Hematopoietic multipotent progenitor cell treated with erythropoietin and hydrocortisone succinate and interleukin-3 and kit ligand, for 15 days (in vitro differentiated cells): ENCODE measurements at places on chromosomes 6 and 20.
A peak's percentile ranks its signal among the peaks of the same experiment; 100 is the strongest.

DNA sequence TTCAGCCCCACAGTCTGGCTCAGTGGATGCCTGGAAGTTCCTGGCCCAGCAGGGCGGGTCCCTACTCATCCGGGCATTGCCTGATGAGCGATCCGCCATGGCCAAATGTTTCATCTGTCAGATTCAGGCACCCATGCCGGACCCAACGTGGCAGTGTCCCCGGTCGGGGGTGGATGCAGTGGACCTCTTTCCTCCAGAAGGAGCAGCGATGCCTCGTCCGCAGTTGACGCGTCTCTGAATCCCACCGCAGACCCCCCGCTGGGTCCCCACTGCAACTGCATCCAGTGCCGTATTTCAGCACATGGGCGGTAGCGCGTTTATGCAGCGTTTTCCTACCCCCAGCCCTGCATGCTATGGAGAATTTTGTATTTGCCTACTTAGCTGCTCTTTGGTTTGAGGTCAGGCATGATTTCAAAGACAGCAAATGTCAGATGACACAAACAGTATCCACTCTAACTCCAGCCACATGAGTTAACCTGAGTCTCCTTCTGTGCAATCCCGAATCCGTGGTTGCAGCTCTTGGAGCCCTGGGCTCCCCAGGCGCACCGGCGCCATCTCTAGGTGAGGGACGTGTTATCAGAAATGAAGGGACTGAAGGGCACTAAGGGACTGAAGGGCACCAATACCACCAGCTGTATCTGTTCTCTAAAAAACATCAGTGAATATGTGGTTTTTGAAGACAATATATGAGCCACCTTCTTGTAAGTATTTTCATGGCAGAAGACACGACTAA, 72.6 kb upstream of the THBS2 start:
- no peak for DNase-seq

- DNase-seq = no peak
These were observed 330.6 kb upstream of the IMPG1 start for GRCh38 chr6:76403064-76403463.

GRCh38 chr6:112938650-112939049, 591.5 kb downstream of the RFPL4B start:
- DNase-seq = no peak

DNA sequence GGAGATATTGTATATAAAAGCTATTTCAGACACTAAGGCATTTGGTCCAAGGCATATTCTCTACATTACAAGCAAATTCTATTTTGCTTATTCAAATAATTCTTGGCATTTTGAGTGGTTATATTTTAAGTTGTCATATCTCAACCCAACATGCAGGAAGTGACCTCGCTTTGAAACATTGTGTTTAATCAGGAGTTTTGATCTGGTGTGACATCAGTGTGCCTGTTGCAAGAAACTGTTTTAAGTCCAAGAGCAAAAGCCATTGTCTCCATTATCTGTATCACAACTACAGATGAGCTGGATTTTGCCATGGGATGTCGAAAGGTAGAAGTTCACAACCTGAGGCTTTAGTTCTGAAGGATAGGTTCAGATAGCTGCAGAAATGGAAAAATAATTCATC, 509.9 kb upstream of the ID4 start:
- DNase-seq = no peak

- DNase-seq = no peak
These were observed 44.9 kb downstream of the SNAI1 start for GRCh38 chr20:50027611-50028105.

DNA sequence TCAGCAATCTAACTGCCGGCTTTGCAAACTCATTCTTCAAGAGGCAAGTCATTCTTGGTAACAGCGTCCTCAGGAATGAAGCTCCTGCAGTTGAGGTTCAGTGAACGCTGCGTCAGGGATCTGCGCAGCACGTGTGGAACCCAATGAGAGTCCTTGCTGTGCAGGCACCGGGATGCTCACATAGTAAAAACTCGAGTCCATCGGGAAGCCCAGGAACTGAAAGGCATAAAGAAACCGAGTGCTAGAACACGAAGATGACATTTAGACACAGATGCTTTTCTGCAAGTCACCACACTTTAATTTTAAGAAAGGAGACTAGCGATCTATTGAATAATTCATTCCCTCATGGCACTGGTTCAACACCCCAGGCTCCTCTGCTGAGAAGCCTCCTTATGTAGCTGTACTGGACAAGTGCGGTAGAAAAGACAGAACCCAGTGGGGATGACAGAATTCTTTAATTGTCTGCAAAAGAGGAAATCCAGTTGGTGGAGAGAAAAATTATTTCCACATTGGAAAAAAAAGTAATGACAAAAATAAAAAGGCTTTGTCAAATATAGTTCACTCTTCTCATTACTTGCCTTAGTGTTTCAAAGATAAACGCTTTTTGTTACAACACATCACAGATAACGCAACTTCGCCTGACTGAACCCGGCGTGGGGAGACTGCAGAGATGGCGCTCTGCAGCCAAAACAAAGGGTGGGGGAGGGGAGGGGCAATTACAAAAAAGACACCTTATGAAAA, 1.9 kb upstream of the AFDN start:
- no peak for DNase-seq

GRCh38 chr6:3750317-3751076, 1.0 kb downstream of the PXDC1 start:
- no peak for DNase-seq

- DNase-seq = peak; percentile 24
These were observed 653 bp downstream of the NAA20 start for GRCh38 chr20:20017844-20018185.

DNA sequence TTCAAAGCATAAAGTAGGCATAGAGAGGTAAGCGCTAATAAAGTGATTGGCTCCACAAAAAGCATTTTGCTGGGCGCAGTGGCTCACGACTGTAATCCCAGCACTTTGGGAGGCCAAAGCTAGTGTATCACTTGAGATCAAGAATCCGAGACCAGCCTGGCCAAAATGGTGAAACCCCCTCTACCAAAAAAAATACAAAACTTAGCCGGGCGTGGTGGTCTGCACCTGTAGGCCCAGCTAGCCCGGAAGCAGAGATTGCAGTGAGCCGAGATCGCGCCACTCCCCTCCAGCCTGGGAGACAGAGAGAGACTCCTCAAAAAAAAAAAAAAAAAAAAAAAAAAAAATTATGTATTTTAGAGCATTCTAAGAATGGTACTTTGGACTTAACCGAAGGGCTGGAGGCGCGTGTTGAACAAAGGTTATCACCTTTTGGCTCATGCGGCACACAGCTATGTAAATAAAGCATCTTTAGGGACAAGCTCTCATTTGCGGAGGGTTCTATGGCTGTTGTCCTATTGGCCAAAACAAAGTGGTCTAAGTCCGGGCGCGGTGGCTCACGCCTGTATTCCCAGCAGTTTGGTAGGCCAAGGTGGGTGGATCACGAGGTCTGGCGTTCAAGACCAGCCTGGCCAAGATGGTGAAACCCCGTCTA, 17.4 kb downstream of the HFE start:
- peak; percentile 22 for DNase-seq

GRCh38 chr6:34248198-34248726, 544 bp downstream of the SMIM29 start:
- peak; percentile 39 for DNase-seq

- DNase-seq = no peak
These were observed 10.6 kb downstream of the TAAR1 start for GRCh38 chr6:132648356-132648755.

GRCh38 chr20:12371990-12372389, 454.3 kb downstream of the BTBD3 start:
- no peak for DNase-seq

DNA sequence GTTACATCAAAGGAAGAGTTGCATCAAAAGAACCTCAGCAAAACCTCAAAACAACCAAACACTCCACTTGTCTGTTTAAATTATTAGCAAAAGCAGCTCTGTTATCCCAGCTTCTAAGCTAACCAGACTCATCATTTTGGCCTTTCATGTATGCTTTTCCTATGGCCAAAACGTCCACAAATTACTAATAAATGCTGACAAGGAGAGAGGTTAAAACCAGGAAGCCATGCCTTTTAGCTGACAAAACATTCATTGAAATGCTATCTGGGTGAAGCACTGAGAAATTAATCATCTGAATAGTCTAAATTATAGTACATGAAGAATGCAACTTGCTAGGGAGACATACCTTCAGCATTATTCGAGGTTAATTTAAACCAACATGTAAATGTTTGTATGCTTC, 80.6 kb downstream of the LAMA2 start:
- DNase-seq = no peak

DNA sequence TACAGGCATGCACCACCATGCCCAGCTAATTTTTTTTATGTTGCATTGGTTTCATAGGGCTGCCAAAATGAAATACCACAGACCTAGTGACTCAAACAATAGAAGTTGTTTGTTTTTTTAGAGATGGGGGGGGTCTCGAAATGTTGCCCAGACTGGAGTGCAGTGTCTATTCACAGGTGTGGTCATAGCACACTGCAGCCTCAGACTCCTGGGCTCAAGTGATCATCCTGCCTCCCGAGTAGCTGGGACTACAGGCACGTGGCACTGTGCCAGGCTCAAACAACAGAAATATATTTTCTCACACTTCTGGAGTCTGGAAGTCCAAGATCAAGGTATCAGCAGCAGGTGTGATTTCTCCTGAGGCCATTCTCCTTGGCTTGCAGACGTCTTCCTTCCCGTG, 6.6 kb upstream of the SLC16A10 start:
- no peak for DNase-seq

DNA sequence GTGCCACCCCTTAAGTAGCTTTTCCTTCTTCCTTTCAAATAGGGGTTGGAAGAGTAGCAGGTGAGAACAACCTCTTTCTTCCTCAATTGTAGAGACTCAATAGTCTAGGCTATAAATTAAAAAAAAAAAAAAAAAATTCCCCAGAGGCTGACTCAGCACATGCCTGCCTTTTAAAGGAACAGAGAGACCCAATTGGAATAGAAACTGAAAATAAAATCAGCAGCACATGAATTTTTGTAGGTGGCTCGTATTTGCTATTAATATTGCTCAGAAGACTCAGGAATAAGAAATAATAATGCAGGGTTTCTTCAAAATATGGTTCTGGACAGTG, 19.3 kb downstream of the TOP1 start:
- peak; percentile 79 for DNase-seq

GRCh38 chr6:107511511-107511993, 21.6 kb downstream of the SOBP start:
- no peak for DNase-seq

- no peak for DNase-seq
These were observed 191.2 kb downstream of the UTRN start for GRCh38 chr6:144476286-144476685.

DNA sequence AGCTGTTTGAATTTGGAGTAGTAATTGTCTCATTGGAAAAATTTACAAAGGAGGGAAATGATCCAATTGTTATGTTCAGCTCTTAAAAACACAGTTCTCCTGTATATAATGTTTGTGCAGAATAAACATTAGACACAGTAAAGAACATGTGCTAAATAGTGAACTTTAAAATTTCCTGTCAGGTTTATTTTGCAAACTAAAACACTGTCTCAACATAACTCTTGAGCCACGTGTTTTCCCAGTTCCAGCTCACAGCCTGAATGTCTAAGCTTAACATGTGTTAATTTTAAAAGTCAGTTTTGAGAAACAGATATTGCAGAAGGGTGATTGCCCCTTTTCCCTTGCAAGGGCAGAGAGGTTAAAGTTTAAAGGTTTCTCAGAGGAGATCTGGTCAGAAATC, 20.6 kb downstream of the EPHA7 start:
- no peak for DNase-seq

DNA sequence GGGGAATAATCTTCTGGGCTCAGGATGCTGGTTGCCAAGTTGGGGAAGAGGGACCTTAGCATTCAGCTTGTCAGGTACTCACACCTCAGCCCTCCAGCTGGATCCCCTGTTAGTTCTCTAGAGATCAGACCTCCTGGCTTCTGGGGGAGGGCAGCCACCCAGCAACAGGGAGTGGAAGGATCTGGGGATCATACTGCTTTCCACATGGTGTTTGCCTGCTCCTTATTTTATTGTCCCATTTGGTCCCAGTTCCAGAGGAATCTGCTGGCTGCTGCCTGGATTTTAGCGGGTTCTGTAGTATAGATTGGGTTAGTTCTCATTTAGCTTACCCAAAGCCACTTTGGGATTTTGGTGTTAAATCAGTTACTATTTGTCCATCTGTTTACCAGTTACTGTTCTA, 29.3 kb downstream of the KAT14 start:
- no peak for DNase-seq

- DNase-seq = peak; percentile 55
These were observed 637 bp downstream of the ARID1B start for GRCh38 chr6:156777577-156778453.

GRCh38 chr6:692356-692851, 535 bp downstream of the EXOC2 start:
- peak; percentile 45 for DNase-seq

DNA sequence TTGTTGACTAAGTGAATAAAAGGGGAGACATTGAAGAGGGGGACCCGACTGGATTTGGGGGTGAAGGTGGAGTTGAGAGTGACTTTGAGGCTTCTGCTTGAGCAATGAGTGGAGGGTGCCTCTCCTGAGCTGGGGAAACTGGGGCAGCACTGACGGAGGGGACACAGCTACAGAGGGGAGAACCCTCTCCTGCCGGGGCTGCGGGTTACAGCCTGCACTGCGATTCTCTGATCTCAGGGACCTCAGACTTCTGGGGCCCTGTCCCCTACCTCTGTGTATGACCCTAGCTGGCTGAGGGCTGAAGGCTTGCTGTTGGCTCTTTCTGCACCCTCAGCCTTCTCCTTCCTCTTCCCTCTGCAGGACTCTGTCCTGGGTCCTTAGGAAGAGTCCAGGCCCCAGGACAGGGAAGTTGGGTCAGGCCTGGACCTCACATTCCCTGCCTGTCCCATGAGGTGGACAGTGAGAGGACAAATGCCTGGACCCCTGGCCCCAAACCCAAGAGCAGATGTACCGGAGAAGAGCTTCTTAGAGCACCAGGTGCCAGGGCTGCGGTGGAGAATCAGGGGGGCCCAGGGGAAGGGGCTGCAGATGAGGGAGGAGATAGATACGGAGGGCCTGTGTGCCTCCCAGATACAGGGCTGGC, 13.7 kb upstream of the FAM110A start:
- DNase-seq = no peak

DNA sequence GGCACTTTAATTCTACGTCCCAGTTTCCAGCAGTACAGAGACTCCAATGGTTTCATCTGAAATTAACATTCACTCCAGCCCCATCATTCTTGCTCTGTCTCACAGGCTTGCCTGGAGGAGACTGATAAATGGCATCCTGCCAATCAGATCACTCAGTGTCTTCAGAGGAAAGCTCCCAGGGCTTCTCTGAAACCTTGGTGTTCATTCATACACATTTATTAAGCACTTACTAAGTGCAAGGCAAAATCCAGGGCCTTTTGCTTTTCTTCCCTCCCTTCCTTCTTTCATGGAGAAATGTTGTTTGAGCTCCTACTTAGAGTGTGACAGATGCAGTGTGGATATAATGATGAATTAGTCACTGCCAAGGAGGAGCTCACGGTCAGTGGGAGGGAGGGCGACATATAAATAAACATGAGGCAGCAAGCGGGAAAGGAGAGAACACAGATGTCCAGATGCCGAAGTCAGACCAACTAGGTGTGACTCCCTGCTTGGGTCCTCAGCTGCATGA, 106.7 kb upstream of the DTNBP1 start:
- peak; percentile 10 for DNase-seq

GRCh38 chr6:152207915-152208714, 400.6 kb downstream of the ESR1 start:
- no peak for DNase-seq
